ENCODE measurements at places on chromosomes 3 and 15.

- DNase-seq, result no peak
These were observed 99.7 kb upstream of the DAZL start for GRCh38 chr3:16704941-16705340.

DNA sequence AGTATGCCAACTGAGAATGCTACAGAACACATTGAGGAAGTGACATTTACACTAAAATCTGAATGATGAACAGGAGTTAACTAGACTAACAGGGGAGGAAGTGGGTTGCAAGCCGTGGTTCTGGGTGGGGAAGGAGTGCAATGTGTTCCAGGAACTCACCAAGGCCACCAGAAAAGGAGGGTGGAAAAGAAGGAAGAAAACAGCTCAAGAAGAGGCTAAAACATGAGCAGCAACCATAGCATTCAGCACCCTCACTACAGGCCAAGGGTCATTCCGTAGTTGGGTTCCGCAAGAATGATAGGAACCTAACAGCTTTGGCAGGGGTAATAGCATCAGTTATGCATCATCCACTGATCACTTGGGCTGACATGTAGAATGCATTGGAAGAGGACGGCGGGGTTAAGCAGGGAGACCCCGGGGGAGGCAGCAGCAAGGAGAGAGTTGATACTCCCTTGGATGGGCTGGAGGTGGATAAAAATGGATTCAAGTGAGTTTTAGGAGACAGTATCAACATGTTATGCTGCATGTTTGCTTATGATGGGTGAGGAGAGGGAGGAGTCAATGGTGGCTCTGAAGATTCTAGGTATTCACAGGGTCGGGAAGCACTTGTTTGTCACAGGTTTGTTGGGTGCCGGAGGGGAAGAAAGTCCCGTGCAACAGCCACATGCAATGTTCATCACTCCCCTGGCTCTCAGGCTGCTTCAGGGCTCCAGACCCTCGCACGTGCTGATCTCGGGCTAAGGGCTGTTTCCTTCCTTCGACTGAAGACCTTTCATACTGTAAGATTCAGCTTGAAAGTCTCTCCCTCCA, 53.2 kb downstream of the LIPC start:
- DNase-seq, result no peak

GRCh38 chr15:51641490-51642130, 19.0 kb upstream of the DMXL2 start:
- DNase-seq, result no peak

DNA sequence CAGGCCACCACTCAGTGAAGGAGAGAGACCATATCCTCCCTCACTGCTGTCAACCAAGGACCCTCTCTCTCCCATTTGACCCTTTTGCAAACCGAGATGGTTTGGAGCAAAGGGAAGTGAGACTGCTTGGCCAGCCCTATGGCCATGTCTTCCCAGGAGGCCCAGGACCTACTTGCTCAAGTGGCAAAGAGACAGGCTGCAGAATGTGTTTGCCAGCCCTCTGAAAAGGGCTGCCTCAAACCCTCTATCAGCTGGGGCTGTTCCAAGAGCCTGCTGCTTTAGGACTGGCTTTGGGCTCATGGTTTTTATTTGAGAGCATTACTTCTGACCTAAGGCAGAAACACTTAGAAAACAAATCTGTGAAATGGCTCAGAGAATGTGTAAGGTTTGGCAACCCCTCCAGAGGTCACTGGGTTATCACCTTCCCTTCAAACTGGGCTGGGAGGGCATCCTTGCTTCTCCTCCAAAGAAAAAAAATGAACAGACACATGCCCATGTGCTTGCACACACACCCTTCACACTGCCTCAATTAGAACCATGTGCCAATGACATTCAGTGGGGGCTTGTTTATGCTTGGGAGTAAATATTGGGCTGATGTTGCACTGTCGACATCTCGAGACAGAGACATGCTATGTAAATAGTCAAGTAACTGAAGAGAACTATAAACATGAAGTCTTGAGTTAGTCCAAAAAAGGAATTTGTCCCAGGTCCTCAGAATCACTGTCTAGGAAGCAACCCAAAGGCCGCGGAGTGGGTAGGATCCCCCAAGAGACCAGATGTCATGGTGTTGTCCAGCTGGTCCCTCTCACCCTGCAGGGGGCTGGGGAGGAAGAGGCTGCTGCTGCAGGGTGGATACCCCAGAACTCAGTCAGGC, 49.8 kb upstream of the CTDSPL start:
- DNase-seq, result no peak

DNA sequence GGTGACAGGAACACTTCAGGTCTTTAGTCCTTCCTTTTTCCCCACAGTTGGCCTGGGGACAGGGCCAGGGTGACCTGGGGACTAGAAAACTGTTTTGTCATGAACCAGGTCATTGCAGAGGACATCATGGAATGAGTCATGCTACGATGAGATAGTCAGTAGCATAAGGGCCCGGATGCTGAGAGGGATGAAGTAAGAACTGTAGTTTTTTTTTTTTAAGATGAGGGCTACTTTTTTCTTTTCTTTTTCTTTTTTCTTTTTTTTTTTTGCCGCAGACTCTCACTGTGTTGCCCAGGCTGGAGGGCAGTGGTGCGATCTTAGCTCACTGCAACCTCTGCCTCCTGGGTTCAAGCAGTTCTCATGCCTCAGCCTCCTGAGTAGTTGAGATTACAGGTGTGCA, 8.0 kb downstream of the MAP2K5 start:
- DNase-seq, result no peak

- peak; percentile 76 for DNase-seq
These were observed 756 bp downstream of the CLPX start for GRCh38 chr15:65184305-65184867.

GRCh38 chr3:135869439-135870105, 96.0 kb upstream of the PPP2R3A start:
- no peak for DNase-seq

- no peak for DNase-seq
These were observed 13.4 kb downstream of the DHX36 start for GRCh38 chr3:154310840-154311239.

DNA sequence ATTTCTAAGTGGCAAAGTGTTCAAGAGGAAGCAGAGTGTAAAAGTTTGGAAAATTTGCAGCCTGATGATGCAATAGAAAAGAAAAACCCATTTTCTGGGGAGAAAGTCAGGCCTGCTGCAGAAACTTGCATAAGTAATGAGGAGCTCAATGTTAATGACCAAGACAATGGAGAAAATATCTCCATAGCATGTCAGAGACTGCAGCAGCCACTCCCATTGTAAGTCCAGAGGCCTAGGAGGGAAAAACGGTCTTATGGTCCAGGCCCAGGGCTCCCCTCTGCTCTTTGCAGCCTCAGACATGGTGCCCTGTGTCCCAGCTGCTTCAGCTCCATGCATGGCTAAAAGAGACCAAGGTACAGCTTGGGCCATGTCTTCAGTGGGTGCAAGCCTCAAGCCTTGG, 96.6 kb upstream of the GMNC start:
- no peak for DNase-seq

DNA sequence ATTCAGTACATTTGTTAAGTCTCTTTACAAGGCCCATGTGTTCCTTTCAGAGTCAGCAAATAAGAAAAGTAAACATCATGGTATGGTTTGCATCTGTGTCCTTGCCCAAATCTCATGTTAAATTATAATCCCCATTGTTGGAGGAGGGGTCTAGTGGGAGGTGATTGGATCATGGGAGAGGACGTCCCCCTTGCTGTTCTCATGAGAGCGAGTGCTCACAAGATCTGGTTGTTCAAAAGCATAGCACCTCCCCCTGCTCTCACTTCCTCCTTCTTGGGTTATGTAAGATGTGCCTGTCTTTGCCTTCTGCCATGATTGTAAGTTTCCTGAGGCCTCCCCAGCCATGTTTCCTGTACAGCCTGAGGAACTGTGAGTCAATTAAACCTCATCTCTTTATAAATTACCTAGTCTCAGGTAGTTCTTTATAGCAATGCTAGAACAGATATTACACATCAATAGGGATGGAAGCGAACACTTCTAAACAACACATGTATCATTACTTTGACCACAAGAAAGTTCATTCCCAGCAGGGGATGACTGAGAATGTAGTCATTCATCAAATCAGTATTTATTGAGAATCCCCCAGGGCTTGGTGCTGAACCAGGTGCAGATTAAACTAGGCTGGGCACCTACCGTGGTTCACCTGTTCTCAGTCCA, 4.1 kb downstream of the EFCAB12 start:
- peak; percentile 15 for DNase-seq

- no peak for DNase-seq
These were observed 20.8 kb upstream of the CNTN6 start for GRCh38 chr3:1072041-1072440.

- DNase-seq, result no peak
These were observed 2.4 kb downstream of the FYTTD1 start for GRCh38 chr3:197752107-197752506.

DNA sequence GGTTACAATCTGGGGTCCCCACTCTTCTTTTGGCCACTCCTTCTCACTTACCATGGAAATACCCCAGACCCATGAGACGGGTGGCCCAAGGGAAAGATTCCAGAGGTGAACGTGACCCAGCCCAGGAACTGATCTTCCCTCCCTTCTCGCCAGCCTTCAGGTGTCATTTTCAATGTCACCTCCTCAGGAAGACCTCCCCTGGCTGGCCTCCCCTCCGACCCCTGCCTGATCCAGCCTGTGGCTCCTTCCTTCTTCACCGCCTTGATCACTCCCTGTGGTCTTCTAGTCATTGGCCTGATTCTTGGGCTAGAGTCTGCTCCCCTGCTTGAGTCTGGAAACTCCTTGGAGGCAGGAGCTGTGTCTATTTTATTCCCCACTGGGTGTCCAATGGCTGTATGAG, 146.1 kb downstream of the SMAD6 start:
- DNase-seq, result peak; percentile 37

- DNase-seq, result no peak
These were observed 2.2 kb upstream of the UCN2 start for GRCh38 chr3:48565591-48566400.

DNA sequence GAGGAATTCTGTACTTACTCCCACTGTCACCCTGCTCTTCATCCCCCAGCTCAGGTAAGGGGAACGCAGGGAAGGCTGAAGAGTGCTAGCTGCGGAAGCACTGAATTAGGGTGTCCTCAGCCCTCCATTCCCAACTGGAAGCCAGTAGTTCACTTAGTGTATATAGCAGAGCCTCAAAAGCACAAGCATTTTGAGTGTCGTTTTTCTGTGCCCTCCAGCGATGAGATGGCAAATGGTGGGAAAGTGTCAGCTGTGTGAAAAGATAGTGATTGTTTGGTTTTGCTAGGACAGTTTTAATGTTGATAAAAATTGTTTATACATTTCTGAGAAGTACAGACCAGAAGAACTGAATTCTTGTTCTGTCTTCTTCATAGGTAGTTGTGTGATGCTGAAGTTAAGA, 10.8 kb downstream of the MRPS22 start:
- DNase-seq, result no peak

GRCh38 chr15:96554541-96554940, 224.0 kb downstream of the NR2F2 start:
- DNase-seq, result no peak

- DNase-seq, result no peak
These were observed 703.7 kb downstream of the NLGN1 start for GRCh38 chr3:174101244-174101643.

GRCh38 chr15:42796955-42797782, 60.2 kb upstream of the CDAN1 start:
- DNase-seq, result no peak

- DNase-seq, result peak; percentile 98
These were observed at the start of gene USP3 for GRCh38 chr15:63504247-63504978. USP3 (plus strand) TSS chr15:63504593; CDS start chr15:63504740, 147 bp downstream.

GRCh38 chr3:55442861-55443260, 44.2 kb downstream of the WNT5A start:
- no peak for DNase-seq

- no peak for DNase-seq
These were observed 142.1 kb upstream of the CHRM5 start for GRCh38 chr15:33826201-33826600.

GRCh38 chr3:127167315-127168043, 25.5 kb upstream of the PRR23E start:
- DNase-seq, result peak; percentile 33

DNA sequence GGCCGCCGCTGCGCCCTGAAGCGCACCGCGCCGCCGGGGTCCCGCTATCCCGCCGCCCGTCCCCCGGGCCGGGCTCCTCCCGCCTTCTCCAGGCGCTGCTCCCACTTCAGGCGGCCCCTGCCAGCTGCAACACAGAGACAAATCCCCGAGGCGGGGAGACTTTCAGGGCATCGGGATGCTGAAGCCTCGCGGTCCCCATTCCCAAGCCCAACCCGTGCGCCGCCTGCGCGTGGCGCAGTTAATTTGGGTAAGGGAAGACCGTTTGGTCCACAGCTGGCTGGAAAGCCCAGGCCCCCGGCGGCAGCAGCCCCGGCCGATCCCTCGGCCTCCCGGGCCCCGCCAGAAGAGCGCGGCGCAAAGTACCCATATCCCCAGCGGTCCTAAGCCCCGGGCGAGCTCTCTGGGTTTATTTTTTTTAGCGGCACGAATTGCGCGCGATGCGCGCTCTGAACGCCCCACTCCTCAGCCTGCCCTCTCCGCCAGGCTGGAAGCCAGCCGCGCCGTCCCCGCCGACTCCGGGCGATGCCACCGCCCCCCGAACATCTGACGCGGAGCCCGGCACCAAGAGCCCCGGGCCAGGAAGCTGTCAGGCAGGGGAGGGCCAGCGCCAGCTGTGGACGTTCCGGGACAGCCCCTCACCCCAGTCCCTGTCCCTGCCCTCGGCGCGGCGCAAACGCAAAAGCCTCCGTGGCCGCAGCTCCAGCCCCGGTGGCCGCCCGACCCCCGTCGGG, 517 bp downstream of the FBN1 start:
- DNase-seq, result peak; percentile 82
